Cortex of kidney (tissue), 1 donor: ENCODE measurements at places on chromosomes 7 and 10.

DNA sequence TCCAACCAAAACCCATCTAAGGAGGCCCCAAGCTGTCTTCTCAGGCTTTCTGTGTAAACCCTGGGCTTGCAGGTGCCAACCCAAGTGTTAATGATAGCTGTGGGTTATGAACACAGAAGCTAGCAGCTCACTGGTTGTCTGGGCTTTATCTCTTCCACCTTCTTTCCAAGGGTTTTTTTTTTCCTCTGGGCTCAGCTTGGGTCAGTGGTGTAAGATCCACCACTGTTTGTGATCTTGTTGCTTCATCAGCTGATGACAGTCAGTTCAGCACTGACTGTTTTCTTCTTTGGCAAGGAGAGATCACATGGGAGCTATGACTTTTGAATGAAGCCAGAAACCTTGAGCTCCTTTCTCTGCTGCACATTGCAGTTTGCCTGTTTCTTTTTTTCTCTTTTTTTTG lies 4.6 kb downstream of the GTPBP4 start:
- no peak for DNase-seq

- DNase-seq = no peak
Measured at GRCh38 chr7:142939226-142939910, at the start of gene LLCFC1. TSS of gene LLCFC1 (plus strand) at chr7:142939484. CDS start at chr7:142939622, 138 bp downstream.

DNA sequence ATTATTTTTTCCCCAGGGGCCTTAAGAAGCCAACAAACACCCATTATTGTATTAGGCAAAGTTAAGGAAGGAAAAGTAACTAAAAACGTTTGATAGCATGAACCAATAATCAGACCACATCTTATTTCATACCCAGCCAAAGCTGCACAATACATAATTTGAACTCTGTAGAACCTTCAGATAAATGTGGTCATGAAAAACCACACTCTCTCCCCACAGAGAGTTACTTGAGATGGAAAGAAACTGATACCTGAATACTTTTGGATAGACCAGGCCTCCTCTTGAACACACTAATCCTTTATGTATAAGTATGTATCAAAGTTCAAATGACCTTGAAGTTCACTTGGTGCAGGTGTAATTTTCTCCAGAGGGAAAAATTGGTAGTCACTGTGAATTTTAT lies 146.6 kb upstream of the FAM13C start:
- no peak for DNase-seq

DNA sequence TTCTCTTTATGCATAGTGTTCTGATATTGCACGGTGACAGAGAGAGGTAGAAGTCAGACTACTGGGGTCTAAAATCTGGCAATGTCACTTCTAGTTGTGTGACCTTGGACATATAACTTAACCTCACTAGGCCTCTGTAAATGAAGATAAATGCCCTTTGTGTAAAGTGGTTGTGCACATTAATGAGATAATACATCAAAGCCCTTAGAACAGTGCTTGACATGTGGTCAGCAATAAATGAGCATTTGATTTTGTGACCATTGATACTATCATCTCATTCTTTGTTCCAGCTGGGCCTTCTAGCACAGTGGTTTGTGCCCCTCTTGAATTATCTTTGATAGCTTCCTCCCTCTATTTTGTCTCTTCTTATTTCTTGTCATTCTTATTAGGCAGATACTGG lies 74.1 kb upstream of the C10orf90 start:
- DNase-seq = no peak
